Cerebellum (tissue), 4 donors: ENCODE measurements at places on chromosomes 4 and X. TPM values are rescaled to one million over a fixed set of nuclear protein-coding genes. Genes with fewer than 3 reads are reported as not detected.

Gene GPRIN3
- 36.8 TPM for total RNA-seq

Gene GPC4
- total RNA-seq: 4.2 TPM

DNA sequence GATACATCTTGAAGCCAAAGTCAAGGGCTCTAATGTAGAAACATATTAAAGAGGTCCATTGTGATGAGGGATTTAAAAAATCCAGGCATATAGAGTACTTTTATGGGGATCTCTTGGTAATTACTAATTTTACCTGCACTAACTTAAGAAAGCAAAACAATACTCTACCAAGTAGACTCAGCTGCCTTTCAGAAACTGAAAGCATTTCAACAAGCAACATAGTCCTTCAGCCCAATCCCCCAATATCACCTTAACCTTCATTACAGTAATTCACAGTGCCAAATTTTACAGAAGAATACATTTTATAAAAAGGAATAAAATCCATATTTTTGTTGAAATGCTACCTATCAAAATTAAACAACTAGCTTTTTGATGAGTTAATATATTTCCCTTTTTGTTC, 422.9 kb downstream of the DTHD1 start:
- DNase-seq: no peak

GRCh38 chrX:118225711-118226428, 109.3 kb upstream of the KLHL13 start:
- DNase-seq: peak; percentile 5

GRCh38 chr4:139227729-139228404, 50.8 kb upstream of the ELF2 start:
- DNase-seq: no peak

Gene TMPRSS11B
- total RNA-seq: not detected

DNA sequence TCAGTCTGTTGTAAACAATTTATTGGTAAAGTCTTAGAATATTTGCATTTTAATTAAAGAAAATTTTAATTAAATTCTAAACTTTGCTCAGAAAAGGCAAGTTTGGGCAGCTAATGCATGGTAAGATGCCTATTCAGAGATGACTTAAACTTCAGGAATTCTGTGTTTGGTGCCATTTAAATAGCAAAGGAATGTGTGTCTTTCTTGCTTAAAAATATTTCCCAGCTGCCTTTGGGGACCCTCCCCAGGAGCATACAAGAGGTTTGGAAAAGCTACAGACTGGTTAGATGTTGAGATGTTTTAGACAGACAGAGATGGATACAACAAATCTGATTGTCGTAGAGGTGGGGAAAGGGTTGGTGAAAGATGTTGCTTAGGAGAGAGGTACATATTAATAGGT, 36.5 kb downstream of the AFF2 start:
- no peak for DNase-seq

Gene IL2
- total RNA-seq: not detected

Gene CXorf49
- total RNA-seq: not detected

Gene USP26
- total RNA-seq: not detected

- no peak for DNase-seq
These were observed 56.6 kb downstream of the ABLIM2 start for GRCh38 chr4:8102076-8102355.

GRCh38 chrX:97401586-97402136, 518.0 kb downstream of the RPA4 start:
- DNase-seq: no peak

GRCh38 chrX:23845351-23845817, 62.4 kb downstream of the APOO start:
- DNase-seq: no peak

- no peak for DNase-seq
These were observed 163.5 kb upstream of the EMCN start for GRCh38 chr4:100681289-100681688.

Gene NMU
- 4.3 TPM for total RNA-seq

- no peak for DNase-seq
These were observed 61.5 kb downstream of the CASP3 start for GRCh38 chr4:184587701-184588100.

- no peak for DNase-seq
These were observed 66.9 kb downstream of the LUZP4 start for GRCh38 chrX:115356369-115356768.

Gene UGT8
- 11.3 TPM for total RNA-seq

DNA sequence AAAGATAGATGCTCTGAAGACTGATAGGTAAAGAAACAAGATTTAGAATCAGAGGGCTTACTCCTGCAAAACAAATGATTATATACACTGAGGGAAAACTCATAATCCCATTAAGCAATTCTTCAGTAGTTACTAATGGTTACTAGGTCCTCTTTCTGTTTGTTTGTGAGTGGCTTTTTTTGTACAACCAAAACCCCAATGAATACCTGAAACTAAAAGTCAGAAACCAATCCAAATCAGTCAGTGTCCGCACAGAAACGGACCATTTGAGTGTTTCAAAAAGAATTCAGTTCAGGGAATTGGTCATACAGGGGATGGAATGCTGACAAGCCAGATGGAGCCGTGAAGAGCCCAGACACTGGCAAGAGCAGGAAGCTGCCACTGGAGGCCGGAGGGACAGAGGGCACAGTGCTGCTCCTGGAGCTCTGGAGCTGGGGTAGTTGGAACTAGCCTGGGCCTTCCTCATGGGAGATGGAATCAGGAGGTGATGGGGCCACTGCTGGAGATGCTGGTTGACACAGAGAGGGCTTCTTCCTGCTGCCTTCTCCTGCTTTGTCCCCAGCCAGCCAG, 31.9 kb downstream of the SETD7 start:
- peak; percentile 19 for DNase-seq

Gene L1CAM
- total RNA-seq: 107 TPM

GRCh38 chr4:15577508-15577907, 77.6 kb downstream of the FBXL5 start:
- no peak for DNase-seq

Gene CITED1
- 3.9 TPM for total RNA-seq

GRCh38 chrX:132875650-132876522, 82.5 kb downstream of the HS6ST2 start:
- DNase-seq: no peak

Gene PAGE5
- total RNA-seq: not detected

Gene GATB
- 17.9 TPM for total RNA-seq
